ENCODE measurements at places on chromosomes 5 and 9.

DNA sequence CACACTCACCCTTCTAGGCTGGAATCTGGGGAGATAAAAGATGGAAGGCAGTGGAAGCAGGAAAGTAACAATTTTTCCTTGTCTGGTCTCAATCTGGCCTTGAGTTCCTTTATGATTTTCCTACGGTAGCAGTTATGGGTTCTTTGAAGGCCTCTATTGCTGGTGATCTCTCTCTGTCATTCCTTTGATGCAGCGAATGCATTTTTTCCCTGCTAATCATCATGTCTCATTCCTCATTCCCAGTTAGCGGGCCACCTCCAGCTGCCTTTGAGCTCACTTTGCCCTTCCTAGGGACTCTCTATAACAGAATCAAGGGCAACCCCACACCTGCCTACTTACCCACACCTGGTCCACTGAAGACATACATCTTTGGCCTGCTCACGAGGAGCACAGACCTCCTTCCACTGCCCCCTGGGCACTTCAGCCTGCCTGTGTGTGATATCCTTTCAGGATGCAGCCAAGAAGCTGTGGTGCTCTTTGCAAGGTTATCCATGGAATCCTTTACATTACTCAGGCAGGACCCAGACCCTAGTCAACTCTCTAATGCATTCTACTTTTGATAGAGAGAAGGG lies 191.7 kb downstream of the DRD1 start:
- DNase-seq = no peak

DNA sequence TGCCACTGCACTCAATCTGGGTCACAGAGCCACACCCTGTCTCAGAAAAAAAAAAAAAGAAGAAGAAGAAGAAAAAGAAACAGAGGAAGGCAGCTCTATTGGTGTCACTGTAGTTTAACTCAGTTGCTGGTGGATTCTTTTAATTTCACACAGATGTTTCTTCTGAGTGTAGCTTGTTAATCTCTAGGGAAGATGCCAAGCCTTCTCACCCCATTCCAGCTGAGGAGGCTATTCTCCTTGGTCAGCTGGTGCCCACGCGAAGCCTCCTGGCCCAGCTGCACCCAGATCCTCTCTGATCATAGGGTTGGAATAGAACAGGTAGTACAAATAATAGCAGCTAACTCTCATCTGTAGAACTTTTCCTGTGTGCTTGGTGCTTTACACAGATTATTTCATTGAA lies 113.8 kb upstream of the SPRY4 start:
- DNase-seq = no peak

DNA sequence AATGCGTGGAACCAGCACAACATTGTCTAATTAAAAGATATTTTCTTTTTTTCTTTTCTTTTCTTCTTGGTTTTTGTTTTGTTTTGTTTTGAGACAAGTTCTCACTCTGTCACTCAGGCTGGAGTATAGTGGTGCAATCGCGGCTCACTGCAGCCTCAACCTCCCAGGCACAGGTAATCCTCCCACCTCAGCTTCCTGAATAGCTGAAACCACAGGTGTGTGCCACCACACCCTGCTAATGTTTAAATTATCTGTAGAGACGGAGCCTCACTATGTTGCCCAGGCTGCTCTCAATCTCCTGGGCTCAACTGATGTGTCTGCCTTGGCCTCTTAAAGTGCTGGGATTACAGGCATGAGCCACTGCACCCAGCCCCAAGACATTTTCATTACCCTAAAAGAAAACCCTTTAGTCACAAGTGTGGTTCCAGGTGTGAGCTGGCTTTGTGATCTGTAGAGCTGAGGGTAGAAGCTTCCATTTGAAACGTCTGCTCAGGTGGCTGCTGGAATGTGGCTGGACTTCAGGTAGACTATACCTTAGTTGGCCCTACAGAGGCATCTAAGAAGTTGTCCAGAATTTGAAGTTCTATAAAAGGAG lies 19.1 kb upstream of the NEK6 start:
- DNase-seq = no peak

DNA sequence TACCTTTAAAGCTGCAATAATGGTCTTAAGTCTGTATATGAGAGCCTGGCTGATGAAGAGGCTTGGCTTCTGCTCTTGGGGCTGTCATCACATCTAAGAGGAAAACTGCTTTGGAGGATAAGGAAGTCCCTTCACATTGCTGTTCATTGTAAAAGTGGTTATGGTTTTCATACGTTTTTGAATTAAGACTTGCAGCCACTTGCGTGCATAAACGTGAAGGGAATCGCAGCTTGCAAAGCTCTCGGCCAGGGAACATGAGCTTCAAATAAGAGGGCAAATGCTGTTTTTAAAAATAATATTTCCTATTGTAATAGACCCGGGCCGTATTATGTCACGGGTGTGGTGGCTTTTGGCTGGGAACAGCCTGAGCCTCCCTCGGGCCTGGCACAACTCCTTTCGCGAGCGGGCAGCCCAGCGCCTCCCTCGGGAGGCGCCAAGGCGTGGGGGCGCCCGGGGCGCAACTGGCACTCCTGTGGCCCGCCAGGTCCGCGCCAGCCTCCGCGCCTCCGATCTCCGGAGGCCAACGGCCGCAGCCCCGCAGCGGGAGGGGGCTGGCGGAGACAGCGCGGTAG lies 538 bp upstream of the ARHGEF28 start:
- DNase-seq = no peak

- DNase-seq = no peak
These were observed 219.6 kb downstream of the ADAMTS6 start for GRCh38 chr5:65262096-65262495.

DNA sequence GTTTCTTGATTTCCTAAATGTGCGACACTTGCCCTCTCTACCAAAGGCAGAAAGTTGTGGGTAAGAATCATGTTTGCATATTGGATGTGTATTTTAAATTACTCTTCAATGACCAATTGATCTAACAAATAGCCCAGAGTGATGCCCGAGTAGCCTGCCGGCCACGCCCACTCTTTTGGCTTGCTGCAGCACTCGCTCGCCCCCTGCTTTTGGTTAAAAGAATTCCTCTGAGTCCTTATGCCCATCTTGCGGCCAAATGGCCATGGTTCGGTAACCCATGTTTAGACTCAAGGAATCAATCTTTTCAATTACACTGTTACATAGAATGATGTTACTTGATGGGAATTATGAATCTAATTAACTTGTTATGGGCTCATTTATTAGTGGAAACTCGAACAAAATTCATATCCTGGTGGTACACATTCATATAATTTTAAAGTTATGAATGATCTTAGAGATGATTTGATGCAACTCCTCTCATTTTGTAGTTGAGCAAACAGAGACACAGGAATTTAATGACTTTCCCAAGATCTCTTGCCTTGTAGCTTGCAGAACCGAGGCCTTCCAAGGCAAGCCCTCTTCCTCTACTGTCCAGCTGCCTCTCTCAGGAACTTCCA lies 36.5 kb downstream of the PPIC start:
- DNase-seq = no peak

DNA sequence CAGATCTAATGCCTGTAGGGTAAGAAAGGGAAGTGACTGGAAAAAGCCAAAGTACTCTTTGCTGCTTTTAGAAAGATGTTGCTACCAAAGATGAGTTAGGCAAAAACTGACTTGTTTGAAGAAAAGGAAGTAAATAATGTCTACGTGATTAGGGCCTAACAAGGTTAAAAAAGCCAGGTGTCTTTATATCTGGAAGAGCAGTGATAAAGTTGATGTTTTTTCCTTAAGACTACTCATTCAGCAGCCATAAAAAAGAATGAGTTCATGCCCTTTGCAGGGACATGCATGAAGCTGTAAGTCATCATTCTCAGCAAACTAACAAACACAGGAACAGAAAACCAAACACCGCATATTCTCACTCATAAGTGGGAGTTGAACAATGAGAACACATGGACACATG lies 13.5 kb upstream of the AMACR start:
- no peak for DNase-seq

Data from brain pericyte (primary cell).